D721Med (cell line): ENCODE measurements at places on chromosomes 1 and 21.

GRCh38 chr1:16905868-16906702, 10.3 kb downstream of the RNU1-2 start:
- no peak for DNase-seq

- no peak for DNase-seq
Measured at GRCh38 chr21:19540287-19540686, 1136.7 kb upstream of the TMPRSS15 start.

- no peak for DNase-seq
Measured at GRCh38 chr1:156836892-156837291, 20.2 kb upstream of the SH2D2A start.

DNA sequence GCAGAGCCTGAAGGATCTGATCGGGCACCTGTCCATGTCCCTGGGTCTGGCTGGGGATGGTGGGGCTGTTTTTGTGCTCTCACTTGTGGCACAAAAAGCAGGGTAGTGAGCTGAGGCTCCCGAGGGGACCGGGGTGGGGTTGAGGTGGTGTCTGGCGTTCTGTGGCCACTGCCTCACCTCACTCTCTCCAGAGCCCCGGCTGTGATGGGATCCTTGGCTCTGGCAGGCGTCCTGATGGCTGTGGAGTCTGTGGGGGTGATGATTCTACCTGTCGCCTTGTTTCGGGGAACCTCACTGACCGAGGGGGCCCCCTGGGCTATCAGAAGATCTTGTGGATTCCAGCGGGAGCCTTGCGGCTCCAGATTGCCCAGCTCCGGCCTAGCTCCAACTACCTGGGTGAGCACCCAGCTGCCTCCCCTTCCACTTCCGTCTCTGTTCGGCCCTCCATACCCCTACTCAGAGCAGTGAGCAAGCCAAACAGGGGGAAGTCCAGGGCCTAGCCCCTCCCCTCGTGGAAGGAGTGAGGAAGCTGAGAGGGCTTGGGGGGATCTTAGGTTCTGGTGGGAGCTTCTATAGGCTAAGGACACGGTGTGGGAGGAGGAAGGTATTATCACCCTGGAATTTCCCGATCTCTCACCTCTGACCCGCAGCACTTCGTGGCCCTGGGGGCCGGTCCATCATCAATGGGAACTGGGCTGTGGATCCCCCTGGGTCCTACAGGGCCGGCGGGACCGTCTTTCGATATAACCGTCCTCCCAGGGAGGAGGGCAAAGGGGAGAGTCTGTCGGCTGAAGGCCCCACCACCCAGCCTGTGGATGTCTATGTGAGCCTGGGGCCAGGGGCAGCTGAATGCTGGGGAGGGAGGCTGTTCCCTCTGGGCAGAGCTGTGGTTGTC, 7.0 kb downstream of the ADAMTSL4 start:
- no peak for DNase-seq

DNA sequence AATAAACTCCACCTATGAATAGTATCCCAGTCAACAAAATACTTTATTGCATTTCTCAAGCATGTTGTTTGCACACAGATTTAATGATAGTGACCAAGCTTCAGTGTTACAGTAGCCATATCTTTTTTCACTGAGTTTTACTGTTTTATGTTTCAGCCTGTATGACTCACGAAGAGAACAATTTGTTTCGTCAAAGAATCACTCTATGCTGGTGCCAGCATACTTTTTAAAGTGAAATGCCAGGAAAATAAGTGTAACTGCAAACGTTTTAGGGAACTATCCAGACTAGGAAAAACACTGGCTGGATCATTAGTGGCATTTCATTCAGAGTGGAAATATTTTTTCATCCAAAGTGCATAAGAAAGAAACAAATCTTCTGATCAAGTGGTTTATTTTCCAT, 210.8 kb downstream of the COL11A1 start:
- no peak for DNase-seq

GRCh38 chr1:47662068-47662467, 224.2 kb downstream of the FOXD2 start:
- no peak for DNase-seq

DNA sequence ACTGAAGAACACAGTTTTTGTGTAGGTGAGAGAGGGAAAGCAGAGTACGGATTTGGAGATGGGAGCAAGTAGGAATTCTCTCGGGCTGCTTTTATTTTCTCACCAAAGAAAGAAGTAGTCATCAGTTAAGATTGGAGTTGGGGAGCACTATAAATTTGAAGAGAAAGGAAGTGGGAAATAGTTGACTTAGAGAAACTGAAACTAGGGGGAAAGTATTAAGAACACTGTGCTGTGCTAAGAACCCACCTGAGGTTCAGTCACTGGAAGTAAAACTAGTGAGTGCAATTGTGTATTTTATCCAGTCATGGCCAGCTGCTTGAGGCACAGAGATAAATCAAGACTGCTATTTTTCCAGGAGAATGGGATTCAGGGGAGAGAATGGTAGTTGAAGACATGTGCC, 37.4 kb downstream of the CLCC1 start:
- no peak for DNase-seq

DNA sequence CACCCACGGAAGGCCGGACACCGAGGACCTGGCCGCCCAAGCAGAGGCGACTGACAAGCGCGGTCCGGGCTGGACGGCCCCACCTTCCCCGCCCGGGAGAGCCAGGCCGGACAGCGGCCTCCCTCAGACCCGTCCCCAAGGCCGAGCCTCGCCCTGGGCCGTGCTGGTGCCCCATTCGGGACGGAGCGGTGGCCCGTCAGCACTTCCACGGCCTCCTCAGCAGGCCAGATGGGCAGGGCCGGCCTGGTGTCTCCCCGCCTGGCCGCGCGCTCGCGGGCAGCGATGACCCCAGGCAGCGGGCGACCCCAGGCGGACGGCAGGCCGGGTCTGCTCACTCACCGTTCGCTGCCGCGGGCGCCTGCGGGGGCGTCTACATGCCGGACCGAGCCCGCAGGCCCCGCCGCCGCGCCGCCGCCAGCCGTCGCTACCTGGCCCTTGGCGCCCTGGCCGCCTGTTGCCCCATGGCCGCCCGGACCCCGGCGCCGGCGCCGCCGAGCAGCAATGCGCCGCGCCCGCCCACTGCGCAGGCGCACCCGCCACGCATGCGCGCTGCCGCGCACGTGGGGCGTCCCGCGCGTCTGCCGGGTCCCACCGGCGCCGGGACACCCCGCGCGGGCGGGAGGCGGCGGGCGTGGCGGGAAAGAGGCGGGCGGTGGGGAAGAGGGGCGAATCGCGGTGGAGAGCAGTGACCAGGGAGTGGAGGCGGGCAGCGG, at the start of gene NADK:
Gene NADK (minus strand): TSS at position 521 of the 713 bp plus-strand sequence. CDS start 13,064 bp downstream, outside the sequence.
- peak; percentile 42 for DNase-seq

GRCh38 chr21:34992736-34993398, 56.2 kb downstream of the RUNX1 start:
- DNase-seq: no peak

DNA sequence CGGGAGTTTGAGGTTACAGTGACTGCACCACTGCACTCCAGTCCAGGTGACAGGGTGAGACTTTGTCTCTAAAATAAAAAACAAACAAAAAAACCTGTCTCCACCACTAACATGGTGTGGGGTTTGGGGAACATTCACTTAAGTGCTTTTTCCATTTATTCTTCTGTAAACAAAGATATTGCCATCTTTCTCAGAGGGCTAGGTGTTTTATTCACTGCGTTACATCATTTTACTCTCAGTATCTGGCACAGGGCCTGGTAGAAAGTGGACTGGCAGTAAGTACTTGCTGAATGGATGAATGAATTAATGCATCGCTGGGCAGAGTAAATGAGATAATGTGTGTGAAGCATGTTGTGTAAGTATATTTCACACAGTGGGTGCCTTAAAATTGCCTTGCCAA, 20.1 kb downstream of the KIAA0040 start:
- DNase-seq: no peak

DNA sequence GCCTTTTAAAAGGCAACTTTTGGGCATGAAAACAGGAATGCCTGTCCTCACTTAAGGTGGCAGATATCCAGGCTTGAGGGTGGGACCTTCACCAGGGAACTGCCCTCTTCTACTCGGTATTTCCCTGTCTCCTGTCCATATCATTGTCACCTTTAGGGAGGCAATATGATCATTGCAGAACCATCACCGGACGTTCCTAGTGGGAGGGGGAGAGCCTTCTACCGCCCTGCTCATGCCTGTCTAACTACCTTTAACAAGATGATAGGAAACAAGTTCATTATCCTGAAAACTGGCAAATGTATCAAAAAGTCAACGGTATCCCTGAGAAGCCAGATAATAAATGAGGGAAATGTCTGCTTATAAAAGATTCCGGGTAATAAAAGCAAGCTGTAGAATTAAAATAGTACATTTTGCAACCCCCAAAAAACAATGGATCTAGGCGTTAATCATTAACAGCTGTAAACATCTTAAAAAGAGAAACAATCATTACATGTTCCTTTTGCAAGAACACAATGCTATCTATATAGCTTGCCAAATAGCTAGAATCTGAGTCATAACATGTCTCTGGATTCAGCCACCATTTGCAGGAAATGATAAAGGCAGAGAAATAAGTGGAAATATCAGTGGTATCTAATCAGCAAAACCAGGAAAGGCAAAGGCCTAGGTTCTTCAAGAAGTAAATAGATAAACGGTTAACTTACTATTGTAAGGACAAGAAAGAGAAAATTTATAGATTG, 852.9 kb upstream of the ADGRL4 start:
- no peak for DNase-seq

GRCh38 chr1:29474274-29475244, 238.2 kb downstream of the PTPRU start:
- DNase-seq: no peak

GRCh38 chr1:191002768-191003167, 525.1 kb upstream of the BRINP3 start:
- no peak for DNase-seq

DNA sequence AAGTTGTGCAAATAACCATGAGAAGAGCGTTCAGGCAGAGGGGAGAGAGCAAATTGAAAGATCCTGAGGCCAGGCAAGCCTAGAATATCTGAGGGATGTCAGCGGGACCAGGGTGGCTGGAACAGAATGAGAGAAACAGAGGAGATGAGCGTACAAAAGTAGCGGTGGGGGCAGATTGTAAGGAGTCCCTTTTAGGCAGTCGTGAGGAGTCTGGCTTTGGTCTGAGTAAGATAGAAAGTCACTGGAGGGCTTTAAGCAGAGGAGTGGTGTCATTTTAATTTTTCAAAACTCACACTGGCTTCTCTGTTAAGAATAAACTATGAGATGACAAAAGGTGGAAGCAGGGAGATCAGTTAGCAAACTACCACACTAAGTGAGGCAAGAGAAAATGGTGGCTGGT, 24.2 kb downstream of the ATP5PF start:
- no peak for DNase-seq

DNA sequence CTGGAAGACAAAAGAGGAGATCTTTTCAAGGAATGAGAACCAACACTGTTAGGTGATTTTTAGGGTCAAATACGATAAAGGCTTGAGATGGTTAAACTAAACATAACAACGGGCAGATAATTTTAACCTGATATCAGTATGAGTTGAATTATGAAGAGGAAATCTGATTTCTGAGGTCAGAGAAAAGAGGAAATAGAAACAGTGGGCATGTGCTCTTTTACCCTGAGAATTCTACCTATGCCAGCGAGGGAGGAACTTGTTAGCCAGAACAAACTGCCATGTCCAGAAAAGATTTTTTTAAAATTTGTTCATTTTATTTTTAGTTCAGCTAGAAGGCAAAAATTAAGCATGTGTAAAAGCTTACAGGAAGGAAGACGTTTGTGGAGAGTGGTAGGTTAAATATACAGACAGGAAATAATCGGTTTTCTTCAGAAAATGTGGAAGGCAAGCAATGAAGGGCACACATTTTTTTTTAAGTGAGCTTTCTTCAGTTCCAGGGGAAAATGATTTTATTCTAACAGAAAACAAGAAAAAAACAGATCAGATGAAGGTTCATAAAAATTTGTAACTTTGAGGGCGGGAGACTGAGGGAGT, 1745.3 kb downstream of the MRPL39 start:
- DNase-seq: no peak

GRCh38 chr1:1917304-1917976, 1.6 kb downstream of the TMEM52 start:
- DNase-seq: no peak

- no peak for DNase-seq
Measured at GRCh38 chr1:212930986-212931678, 19.2 kb upstream of the VASH2 start.
